Ammon's horn (tissue), 1 donor: ENCODE measurements at places on chromosomes 12 and 14.

GRCh38 chr12:29804019-29804418, 20.3 kb upstream of the TMTC1 start:
- DNase-seq: no peak

DNA sequence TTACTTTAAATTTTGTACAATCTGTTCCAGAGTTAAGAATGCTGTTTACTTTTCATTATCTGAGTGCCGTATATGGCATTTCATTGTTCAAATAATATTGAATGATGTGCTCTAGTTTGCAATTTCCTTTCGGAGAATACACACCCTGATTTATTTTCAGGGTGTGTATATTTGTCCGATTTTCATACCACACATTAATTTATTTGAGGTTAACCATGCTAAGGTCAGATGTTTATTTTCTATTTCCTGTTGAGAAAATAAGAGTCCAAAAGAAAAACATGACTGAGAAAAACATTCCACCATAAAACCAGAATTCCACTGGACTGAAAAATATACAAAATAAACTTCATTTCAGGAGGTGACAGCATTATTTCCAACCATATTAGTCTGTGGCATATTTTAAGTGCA, 64.2 kb upstream of the OVCH1 start:
- no peak for DNase-seq

DNA sequence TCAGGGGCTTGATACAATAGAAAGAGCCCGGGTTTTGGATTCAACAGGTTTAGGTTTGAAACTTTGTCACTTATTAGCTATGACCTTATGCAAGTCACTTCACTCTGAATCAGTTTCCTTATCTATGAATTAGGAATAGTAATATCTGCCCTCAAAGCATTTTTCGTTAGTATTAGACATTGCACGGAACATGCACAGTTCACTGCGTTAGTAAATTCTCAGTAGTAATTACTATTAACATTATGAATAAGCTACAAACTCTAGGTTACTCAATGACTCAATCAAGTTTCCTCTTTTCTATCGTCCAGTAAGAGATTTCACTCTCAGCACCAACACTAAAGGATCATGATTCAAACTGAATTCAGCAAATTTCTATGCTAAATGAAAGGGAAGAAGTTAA, 150.3 kb downstream of the CEP83 start:
- DNase-seq: no peak

DNA sequence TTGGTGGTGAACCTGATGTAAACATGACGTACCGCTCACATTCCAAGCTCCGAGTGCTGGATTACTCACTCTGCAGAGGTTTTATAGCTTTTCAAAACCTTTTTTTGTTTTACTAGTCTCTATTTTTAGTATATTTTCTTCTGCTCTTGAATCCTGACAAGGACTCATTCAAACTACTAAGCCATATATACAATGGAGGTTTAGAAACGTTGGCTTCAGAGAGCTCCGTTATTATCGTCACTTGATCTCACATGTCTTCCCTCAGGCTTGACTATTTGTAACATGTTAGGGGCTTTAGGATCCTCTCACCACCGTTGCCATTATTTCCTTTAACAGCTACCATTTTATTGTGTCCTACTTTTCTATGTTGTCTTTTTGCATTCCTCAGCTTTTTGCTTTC, 1321.5 kb upstream of the FLRT2 start:
- no peak for DNase-seq

- no peak for DNase-seq
Observed at GRCh38 chr14:99381688-99382060, 99.0 kb downstream of the SETD3 start.

DNA sequence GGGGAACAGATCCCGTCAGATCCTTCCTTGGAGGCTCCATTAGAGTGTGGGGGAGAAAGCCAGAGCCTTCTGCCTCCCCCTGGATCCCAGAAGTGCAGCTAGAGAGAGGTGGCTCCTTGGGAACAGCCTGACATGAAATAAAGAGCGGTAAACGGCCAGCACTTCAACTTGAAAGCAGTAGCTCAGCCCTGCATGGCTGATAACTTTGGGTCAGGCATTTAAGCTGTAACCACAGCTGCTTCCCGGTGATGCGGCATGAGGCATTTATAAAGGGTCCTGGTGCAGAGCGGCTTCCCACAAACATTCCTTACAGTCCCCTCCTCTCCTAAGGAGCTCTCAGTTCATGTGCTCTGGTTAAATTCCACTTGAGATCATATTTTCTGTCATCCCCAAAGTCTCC, 960.3 kb downstream of the VRK1 start:
- DNase-seq: no peak

DNA sequence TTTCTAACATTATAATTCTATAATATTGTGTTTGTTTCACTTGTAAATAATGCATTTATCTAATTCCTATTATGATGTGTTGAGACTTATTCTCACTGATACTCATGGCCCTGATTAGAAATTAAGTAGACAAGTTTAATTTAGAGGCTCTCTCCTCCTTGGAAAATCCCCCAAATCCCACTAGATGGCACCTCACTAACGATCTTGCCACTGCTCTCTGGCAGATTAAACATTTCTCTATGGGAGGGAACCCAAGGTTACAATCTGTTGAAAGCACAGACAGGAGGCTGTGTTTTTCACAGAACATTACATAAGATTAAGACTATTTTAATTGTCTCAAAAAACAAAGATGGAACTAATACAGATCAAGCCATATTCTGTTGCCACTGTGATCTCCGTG, 318.7 kb downstream of the LRFN5 start:
- DNase-seq: peak; percentile 55

GRCh38 chr14:98227000-98227726, 1044.8 kb downstream of the BCL11B start:
- DNase-seq: no peak

GRCh38 chr12:51085757-51086156, 2.4 kb upstream of the CSRNP2 start:
- DNase-seq: no peak

DNA sequence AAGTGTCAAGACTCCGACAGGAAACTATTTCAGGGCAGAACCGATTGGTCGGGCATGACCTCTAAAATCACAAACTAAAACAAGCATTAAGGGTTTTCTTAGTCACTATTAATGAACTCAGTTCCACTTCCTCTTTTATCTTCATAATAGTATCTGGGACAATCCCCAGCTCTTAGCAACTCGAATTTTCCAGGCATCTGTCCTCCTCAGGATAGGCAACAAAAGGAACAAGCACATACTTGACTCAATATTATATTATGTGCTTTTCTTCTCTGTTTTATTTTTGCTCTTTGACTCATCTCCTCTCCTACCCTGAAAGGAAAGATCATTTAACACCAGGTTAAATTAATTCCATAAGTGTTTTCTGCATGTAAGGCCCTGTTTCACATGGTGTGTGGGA, 638.3 kb upstream of the TBX3 start:
- DNase-seq: no peak

DNA sequence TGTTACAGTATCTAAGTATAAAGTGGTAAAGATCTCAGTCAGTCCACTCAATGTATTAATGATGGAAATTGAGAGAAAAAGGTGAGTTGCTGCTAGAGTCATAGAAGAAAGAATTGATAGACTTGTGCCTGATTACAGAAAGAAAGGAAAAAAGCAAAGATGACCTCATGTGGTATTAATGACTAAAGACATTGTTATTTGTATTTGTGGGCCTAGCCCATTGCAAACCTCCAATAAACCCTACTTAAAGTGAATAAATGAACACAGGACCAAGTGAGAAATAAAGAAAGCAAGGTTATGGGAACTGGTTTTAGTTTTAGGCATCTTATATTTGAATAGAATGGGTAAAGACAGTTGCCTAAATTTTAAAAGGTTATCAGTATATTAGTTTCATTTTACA, 105.5 kb downstream of the SYT1 start:
- DNase-seq: no peak

DNA sequence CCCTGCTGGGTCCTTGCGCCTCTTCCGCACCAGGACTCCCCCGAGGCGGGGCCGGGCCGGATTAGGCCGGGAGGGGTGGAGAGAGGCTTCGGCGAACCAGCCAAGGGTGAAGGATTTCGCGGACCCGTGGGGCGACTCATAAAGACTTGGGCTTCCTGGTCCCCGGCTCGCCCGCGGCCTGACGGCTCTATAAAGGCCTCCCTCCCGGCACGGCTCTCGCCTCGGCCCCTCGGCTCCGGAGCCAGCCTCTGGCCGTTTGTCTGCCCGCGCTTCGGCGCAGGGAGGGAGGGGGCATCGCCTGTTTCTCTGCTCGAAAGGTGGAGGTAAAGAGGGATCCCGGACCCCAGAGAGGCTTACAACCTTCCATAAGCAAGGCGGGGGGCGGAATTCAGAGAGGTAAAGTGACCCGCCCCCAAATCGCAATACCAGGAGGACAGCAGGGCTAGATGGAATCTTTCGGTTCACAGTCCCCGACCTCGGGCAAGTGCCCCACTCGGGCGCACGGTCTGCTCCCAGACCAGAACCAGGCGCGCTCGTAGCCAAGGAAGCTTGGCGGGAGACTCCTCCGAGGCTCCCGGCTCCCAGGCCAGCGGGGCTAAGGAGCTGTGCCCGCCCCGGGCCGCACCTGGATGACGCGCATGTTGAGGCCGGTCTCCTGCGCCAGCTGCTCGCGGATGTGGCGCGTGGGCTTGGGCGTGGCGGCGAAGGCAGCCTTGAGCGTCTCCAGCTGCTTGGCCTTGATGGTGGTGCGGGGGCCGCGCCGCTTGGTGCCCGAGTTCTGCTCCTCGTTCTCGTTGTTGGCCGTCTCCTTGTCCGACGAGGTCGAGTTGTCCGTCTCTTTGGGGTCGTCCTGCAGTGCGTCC, 3.9 kb downstream of the LHX5 start:
- no peak for DNase-seq

DNA sequence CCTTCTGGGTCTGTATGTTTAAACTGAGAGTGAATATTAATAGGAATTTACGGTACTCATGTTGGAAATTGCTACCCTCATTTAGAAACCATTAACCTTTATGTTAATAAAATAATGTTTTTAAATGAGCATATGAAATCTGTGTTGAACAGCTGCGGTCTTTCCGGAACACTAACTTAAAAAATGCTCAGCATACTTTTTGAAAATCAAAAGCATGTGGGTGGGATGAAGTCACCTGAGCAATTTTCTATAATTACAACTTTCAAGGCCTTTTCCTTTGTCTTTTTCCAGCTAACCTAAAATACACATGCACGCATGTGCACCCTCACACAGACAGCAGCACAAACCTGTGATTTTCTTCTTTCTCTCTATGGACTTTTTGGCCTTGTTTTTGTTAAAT, 39.8 kb downstream of the BORCS5 start:
- no peak for DNase-seq

DNA sequence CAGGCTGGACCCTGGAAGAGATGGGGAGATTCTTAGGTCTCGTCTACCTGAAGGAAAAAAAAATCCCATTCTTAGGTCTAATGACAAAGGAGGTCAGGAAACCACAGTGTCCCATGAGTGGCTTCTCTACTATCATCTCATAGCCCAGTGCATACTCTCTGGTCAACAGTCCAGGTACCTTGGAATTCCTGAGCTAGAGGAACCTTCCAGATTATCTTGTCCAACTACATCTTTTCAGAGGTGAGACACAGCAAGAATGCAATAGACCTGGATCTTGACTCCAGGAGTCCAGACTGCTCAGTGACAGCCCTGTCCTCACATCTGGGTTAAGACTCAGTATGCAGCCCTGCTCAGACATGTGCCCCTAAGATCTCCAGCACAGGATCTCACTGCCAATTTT, 177.5 kb upstream of the NOS1 start:
- DNase-seq: no peak

- DNase-seq: no peak
Observed at GRCh38 chr12:8452036-8452435, 3.7 kb upstream of the CLEC6A start.

- no peak for DNase-seq
Observed at GRCh38 chr12:51306507-51306906, 17.5 kb downstream of the BIN2 start.

- DNase-seq: no peak
Observed at GRCh38 chr14:47454025-47454424, 221.4 kb downstream of the MDGA2 start.

- no peak for DNase-seq
Observed at GRCh38 chr14:23692416-23692815, 56.3 kb downstream of the DHRS2 start.

DNA sequence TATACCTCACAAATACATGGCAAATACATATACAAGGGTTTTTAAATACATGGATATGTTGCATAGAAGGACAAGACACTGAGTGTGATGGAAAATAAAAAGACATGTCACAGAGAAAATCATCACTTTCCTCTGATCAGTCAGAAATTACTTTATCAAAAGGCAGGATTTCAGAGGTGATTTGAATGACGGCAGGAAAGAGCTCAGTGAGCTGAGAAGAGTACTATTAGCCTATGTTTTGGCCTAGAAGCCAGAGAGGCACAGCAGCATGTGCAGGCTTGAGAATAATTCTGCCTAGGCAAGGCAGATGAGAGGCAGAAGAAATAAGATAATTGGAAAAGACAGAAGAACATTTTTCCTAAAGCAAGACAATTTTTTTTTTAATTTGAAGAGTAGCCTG, 94.9 kb downstream of the BCAT1 start:
- no peak for DNase-seq

GRCh38 chr12:3606128-3606527, 115.1 kb downstream of the PRMT8 start:
- no peak for DNase-seq

- DNase-seq: peak; percentile 27
Observed at GRCh38 chr12:14716848-14717444, 20.5 kb upstream of the GUCY2C start.

GRCh38 chr14:26392498-26392897, 205.3 kb downstream of the NOVA1 start:
- DNase-seq: no peak

DNA sequence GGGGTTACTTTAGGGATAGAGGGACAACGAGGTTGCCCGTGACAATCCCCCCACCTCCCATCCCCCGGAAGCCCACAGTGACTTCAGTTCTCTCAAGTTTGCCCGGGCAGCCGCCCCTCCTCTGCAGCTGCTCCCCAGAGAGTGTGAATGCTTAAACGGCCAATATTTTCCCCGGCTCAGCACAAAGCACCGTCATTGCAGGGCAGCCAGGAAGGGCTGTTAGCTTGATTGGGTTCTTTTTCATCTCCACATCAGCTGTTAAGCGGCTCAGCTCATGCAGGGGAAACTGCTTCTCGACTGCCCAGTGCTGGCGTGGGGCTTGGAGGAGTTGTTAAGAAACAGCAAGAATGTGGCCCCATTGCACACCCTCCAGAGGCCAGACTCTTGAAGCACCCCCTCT, 120.5 kb upstream of the NCOR2 start:
- peak; percentile 87 for DNase-seq

DNA sequence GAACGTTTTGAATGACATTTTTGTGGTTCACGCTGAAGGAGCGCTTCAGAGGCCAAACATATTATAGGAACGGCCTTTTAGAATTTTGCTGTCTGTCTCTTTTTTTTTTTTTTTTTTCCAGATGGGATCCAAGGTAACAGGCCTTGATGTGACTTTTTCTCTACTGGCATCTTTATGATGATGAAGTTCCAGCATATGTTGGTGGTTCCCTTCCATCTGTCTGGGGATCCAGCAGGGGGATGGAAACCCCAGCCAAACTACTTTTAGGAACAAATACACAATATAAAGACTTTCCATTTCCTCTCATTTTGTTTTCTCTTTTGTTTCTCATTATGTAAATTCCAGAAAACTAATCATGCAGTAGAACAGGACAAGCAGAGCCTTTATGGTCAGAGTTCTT, 239.3 kb upstream of the PRICKLE1 start:
- no peak for DNase-seq
